ENCODE measurements at places on chromosomes 11 and 22. TPM values are rescaled to one million over a fixed set of nuclear protein-coding genes. Genes with fewer than 3 reads are reported as not detected.
A peak's percentile ranks its signal among the peaks of the same experiment; 100 is the strongest.

DNA sequence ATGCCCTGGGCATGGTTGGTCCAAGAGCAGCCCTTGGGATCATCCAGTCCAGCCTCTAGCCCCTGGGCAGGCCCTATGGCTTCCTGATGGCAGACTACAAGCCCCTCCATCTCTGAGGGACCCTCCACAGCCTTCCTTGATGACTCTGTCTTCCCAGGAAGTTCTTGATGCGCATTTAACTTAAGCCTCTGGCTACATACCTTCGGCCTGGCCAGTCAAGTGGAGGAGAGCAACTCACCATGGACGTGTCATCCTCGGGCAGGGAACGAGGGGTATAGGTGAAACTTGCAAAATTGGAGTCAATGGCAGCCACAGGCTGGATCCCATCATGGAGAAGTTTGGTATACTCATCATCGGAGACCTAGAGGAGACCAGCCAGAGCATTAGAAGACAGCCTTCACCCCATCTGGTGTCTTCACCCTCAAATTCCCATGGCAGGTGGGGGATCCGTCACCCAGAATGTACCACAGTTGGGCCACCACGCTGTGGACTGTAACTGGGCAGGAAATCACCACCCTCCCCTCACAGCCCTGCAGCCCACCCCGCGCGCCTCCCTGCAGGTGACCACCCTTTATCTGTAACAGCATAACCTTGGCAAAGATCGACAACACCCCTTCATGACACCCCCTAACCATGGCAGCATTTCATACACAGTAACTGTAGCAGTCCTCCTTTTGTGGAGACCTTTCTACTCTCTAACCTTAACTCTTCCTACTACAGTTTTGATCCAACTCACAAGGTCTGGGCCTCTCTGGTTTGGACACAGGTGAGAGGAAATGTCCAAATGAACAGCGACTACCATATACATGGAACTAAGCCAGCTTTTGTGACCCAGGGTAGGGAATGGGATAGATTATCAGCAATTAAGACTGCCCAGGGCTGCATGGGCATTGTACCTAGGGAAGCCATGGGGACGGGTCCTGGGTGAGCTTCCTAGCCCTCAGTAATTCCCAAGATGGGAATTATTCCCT is 91.7 kb downstream of the PDE2A start:
- no peak for DNase-seq
- H3K4me1 ChIP-seq, result peaks cover 6% of the 10 kb centered on the region
- H3K4me3 ChIP-seq, result no peak overlapping the region
- H3K27me3 ChIP-seq, result peaks cover 58% of the 10 kb centered on the region
- no peaks in the 10 kb centered on the region for H3K36me3 ChIP-seq
- H3K27ac ChIP-seq, result no peak overlapping the region

DNA sequence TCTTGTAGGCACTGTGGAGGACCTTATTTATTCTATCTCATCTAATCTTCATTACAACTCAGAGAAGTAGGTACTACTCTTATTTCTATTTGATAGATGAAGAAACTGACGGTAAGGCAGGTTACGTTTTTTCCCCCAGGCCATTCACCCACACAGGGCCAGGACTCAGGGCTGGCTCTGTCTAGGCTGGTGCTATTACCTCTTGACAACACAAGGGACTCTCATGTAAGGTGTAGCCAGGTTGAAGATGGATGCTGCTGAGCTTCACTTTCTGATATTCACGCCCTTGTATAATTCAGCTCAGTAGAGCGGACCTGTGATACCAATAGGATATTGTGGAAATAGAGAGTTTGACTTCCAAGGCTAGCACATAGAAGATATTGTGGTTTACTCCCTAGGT is 413.1 kb upstream of the NARS2 start:
- H3K27me3 ChIP-seq, result no peaks in the 10 kb centered on the region
- peaks cover 18% of the 10 kb centered on the region for H3K4me1 ChIP-seq
- DNase-seq, result no peak

DNA sequence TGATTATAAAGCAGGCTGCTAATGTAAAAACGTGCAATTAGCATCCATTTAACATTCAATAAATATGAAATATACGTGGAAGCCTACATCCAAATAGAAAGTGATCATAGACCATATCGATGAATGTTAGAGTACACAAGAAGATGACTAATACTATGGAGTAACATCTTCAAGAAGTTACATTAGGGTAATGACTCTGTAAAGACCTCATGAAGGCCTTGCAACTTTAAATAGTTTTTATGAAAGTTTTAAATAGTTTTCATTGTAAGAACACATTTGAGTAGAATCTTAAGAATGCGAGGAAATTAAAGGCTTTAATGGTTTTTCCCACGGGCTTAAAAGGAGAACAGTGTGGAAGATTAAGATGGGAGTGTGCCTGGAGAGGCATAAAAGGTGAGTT is 1.4 kb downstream of the TRIM34 start:
- DNase-seq, result no peak
- no peaks in the 10 kb centered on the region for H3K36me3 ChIP-seq
- H3K27ac ChIP-seq, result no peak overlapping the region
- no peak overlapping the region for H3K4me3 ChIP-seq
- no peaks in the 10 kb centered on the region for H3K27me3 ChIP-seq

- no peaks in the 10 kb centered on the region for H3K36me3 ChIP-seq
- H3K27me3 ChIP-seq, result peaks cover 10% of the 10 kb centered on the region
- no peak overlapping the region for H3K27ac ChIP-seq
- H3K4me3 ChIP-seq, result no peak overlapping the region
Measured at GRCh38 chr22:50150161-50151129, 20.1 kb upstream of the PANX2 start.

The CRYBB1 gene
- total RNA-seq, result 0.53 TPM

DNA sequence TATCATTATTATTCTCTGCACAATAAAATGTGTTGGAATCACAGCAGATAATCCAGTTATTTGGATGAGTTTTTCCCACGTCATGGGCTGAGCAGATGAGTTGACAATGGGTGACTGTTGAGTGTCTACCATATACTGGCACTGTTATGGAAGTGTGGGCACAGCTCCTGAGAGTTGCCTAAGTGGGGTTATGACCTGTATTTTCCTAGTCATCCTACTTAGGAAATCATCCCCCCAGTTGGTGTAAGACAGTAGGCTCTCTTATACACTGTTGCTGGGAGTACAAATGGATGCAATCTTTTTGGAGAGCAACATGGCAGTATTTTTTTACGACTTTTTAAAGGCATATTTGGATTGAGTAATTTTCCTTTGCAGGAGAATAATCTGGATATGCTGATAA is 66.4 kb downstream of the TRAF6 start:
- DNase-seq, result no peak
- H3K36me3 ChIP-seq, result no peaks in the 10 kb centered on the region
- H3K27ac ChIP-seq, result no peak overlapping the region
- H3K4me1 ChIP-seq, result peaks cover 10% of the 10 kb centered on the region
- no peaks in the 10 kb centered on the region for H3K27me3 ChIP-seq

The MMP11 gene
- 4.1 TPM for total RNA-seq

GRCh38 chr11:131893103-131893890 is 522.9 kb downstream of the NTM start:
- H3K4me3 ChIP-seq, result no peak overlapping the region
- no peak overlapping the region for H3K27ac ChIP-seq
- H3K27me3 ChIP-seq, result no peaks in the 10 kb centered on the region

DNA sequence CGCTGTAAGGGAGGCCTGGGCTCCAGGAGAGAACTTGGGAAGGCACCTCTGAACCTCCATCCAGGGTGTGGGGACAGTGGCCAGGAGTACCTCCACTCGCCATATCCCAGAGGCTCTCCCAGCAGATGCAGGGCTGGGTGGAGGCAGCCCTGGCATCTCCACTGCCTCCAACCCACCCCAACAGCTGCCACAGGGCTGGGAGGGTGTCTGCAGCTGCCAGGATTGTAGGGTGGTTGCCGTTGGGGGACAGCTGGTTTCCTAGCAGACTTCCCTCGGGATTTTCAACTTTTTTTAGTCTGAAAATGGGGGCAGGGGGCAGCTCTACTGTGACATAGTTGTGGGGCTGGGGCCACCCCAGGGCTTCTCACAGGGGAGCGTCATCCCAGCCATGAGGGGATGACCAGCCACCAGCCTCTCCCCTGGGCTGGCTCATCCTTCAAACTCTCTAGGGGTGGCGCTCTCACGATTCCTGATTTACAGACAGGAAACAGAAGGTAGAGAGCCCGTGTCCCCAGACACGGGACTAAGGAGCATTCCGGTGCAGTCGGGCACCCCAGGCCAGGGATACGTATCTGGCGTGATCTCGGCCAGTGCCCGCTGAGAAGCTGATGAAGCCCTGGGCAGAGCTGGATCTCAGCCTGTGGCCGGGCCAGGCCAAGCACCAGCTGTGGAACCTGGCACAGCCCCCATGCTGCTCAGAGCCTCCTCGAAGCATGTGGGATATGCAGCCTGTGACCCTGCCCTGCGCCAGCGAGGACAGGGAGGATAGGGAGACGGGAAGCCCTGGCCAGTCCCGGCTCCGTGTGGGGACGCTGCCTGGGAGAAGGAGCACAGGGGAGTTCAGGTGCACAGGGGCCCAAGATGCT is 9.9 kb downstream of the PRR5 start:
- H3K27me3 ChIP-seq, result no peaks in the 10 kb centered on the region
- DNase-seq, result no peak
- H3K27ac ChIP-seq, result no peak overlapping the region
- H3K4me1 ChIP-seq, result peaks cover 6% of the 10 kb centered on the region
- H3K36me3 ChIP-seq, result no peaks in the 10 kb centered on the region

The KDM4E gene
- not detected for total RNA-seq

GRCh38 chr22:30282616-30283046 is 6.7 kb downstream of the CASTOR1 start:
- H3K27ac ChIP-seq, result no peak overlapping the region
- no peak for DNase-seq
- peaks cover 5% of the 10 kb centered on the region for H3K4me1 ChIP-seq

- no peak overlapping the region for H3K27ac ChIP-seq
- DNase-seq, result peak; percentile 0
- no peak overlapping the region for H3K4me3 ChIP-seq
- no peaks in the 10 kb centered on the region for H3K36me3 ChIP-seq
- no peaks in the 10 kb centered on the region for H3K4me1 ChIP-seq
- no peaks in the 10 kb centered on the region for H3K27me3 ChIP-seq
Measured at GRCh38 chr22:46595545-46595944, 24.6 kb upstream of the GRAMD4 start.

GRCh38 chr11:83831929-83832328 is 545.8 kb upstream of the CCDC90B start:
- H3K4me3 ChIP-seq, result no peak overlapping the region
- no peaks in the 10 kb centered on the region for H3K27me3 ChIP-seq
- H3K36me3 ChIP-seq, result no peaks in the 10 kb centered on the region
- H3K27ac ChIP-seq, result no peak overlapping the region
- no peaks in the 10 kb centered on the region for H3K4me1 ChIP-seq
- no peak for DNase-seq

- H3K36me3 ChIP-seq, result no peaks in the 10 kb centered on the region
- H3K4me1 ChIP-seq, result no peaks in the 10 kb centered on the region
- no peaks in the 10 kb centered on the region for H3K27me3 ChIP-seq
- H3K27ac ChIP-seq, result no peak overlapping the region
- no peak for DNase-seq
- no peak overlapping the region for H3K4me3 ChIP-seq
Measured at GRCh38 chr11:60371386-60371785, 6.9 kb upstream of the MS4A7 start.

- peak; percentile 13 for DNase-seq
- H3K27me3 ChIP-seq, result no peaks in the 10 kb centered on the region
- no peak overlapping the region for H3K4me3 ChIP-seq
- no peaks in the 10 kb centered on the region for H3K36me3 ChIP-seq
Measured at GRCh38 chr11:108672113-108672512, 7.2 kb downstream of the DDX10 start.

The SHANK3 gene
- total RNA-seq, result 3.6 TPM

The APLNR gene
- 1.8 TPM for total RNA-seq

The APOBEC3F gene
- total RNA-seq, result 0.45 TPM

The MCHR1 gene
- 2.1 TPM for total RNA-seq

The USP2 gene
- total RNA-seq, result 2.6 TPM

The CRYAB gene
- total RNA-seq, result not detected

DNA sequence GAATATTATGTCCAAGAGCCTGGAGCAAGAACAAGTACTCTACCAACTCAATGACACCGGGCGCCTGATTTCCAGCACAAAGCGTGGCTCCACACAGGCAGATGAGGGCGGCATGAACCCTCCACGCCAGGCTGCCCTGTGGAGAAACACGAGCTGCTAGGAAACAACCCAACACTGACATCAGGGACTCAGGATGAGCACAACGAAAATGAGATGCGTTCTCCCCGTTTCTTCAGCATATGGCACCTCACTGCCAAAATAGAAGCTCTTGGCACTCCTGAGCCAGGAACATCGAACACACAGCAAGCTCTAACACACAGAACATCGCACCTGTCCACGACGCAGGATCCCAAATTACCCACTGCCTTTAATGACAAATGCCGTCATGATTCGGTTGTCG is 68.3 kb downstream of the NCAPD3 start:
- no peak overlapping the region for H3K4me3 ChIP-seq
- H3K4me1 ChIP-seq, result no peaks in the 10 kb centered on the region
- H3K27me3 ChIP-seq, result no peaks in the 10 kb centered on the region

GRCh38 chr11:19242179-19242932 is 1.6 kb upstream of the E2F8 start:
- peaks cover 47% of the 10 kb centered on the region for H3K27me3 ChIP-seq
- H3K4me3 ChIP-seq, result peak overlapping the region; percentile 63
- H3K36me3 ChIP-seq, result no peaks in the 10 kb centered on the region
- peak; percentile 50 for DNase-seq
- peaks cover 15% of the 10 kb centered on the region for H3K4me1 ChIP-seq

GRCh38 chr11:103903621-103904323 is 132.7 kb upstream of the DDI1 start:
- no peak for DNase-seq
- H3K4me3 ChIP-seq, result no peak overlapping the region

DNA sequence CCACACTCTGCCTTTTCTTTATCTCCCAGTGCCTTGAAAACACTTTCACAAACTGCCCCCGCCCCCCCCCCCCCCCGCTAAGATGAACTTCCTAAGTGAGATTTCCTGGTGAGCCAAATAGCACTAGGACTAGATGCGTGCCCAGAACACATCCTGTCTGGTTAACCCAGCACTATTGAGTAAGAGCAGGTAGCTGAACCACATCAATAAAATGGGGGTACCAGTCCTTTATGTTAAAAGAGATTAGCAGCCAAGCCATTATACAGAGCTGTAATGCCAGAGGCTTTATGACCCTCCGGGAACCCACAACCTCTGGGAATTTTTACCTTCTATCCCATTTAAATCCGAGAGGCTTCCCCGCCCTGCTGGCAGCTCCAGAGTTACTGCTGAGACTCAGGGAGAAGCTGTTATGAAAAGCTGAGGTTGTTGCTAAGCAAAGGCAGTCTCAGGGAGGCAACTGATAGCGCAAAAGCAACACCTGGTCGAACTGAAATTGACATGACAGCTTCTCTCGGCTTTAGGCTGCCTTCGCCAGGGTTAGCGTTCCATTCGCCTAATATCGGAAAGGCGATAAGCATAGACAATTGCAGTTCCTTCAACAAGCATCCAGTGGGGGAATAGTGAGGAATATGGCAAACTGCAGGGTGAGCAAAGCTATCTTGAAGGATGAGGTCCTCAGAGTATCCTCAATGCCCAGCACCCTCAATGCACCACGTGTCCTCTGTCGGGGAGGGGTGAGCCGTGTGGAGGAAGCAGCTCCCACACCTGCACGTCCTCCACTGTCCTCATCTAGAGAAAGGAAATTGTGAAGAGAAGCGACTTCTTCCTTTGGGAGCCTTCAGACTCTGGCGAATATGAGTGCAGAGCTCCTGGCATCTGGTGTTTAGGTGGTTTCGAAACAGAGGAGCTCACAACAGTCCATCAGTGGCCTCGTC is 977.0 kb downstream of the NTM start:
- no peaks in the 10 kb centered on the region for H3K27me3 ChIP-seq
- H3K27ac ChIP-seq, result no peak overlapping the region
- H3K4me1 ChIP-seq, result peaks cover 9% of the 10 kb centered on the region
- DNase-seq, result peak; percentile 40
- H3K4me3 ChIP-seq, result no peak overlapping the region

All from neural progenitor cell (in vitro differentiated cells).